Stimulated activated naive CD4-positive, alpha-beta T cell (primary cell): ENCODE measurements at places on chromosomes 4 and X.

DNA sequence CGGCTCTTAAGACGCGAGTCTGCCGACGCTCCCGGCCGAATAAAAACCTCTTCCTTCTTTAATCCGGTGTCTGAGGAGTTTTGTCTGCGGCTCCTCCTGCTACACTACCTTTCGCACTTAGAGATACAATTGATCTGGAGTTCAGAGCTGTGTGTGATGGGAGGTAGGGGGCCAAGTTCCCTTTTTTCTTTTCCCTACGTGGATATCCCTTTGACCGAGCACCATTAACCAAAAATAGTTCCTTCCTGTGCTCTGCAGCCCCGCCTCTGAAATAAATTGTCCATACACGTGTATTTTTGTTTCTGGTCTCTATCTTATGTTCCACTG is 555 bp upstream of the PGM2 start:
- no peak for DNase-seq

DNA sequence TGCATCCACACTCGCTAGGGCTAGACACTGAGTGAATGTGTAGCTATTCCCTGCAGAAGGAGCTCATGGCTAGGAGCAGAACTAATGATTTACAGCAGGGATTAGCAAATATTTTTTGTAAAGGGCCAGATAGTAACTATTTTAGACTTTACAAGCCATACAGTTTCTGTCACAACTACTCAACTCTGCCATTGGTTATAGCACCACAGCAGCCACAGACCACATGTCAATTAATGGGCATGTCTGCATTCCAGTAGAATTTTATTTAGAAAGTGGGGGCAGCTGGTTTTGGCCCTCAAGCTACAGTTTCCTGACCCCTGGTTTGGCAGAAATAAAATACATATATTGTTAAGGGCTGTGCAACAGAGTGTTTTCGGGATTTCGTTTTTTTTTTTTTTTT is 192.6 kb downstream of the FRMPD4 start:
- no peak for DNase-seq

- DNase-seq = no peak
These were observed 3.1 kb downstream of the CXXC4 start for GRCh38 chr4:104491481-104492182.

- DNase-seq = no peak
These were observed 19.3 kb downstream of the NOA1 start for GRCh38 chr4:56958111-56958517.

DNA sequence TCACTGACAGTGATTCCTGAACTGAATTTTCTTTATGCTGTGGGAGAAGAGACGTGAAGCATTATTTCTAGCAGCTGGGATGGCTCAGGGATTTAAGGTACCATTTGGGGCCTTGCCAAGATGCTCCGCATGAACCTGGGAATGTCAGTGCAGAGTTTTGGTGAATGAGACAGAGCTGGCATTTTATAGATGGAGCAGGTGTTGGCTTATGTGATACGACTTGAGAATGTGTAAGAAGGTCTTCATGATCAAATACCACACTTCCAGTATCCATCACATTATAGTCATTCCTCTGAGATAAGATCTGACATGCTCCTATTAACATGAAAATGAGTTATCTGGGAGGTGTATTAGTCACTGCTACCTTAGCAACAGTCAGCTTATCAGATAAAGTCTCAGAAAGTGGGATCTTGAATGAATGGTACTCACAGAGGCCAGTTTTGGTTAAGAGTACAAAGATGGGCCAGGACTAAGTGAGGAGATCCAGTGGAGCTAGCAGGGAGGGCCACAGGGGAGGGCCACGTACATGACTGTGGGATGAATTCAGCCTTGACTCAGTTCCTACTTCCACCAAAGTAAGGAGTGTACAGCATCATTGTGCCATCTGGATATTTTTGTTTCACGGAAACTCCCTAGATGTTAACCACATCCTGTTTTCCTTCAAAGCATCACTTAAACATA is 116.7 kb downstream of the SPCS3 start:
- DNase-seq = no peak

GRCh38 chr4:150315175-150315574 is 236.9 kb downstream of the DCLK2 start:
- DNase-seq = no peak

DNA sequence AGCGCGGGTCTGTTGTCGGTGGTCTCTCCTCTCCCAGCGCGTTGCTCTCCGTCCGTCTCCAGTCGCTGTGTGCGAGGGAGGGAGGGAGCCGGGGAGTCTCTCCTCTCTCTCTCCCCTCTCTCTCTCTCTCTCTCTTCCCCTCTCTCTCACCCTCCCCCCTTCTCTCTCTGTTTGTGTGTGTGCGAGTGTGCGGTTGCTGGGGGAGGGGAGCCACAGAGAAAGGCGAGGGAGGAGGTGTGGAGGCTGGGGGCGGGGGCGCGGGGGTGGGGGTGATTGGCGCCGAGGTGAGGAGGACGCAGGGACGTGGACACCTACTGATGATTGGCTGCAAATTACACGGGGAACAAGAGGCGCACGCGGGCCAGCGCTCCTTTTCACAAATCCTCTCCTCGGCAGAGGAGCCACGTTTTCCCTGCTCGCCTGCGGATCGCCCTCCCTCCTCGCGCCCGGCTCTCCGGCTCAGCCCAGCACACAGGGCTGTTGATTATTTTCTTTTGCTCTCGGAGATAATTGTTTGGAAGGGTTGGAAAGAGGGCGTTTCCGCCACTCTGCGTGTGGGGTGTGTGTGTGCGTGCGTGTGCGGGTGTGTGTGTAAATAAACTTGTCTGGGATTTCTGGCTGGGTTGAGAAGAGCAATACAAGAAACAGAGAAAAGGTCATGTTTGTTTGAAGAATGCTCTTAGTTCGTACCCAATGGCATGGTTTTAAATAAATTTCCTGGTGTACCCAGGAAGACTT is at the start of gene CXXC4:
TSS of gene CXXC4 (minus strand) at position 73 of the 738 bp plus-strand sequence. CDS start 3,092 bp downstream, outside the sequence.
- DNase-seq = no peak

DNA sequence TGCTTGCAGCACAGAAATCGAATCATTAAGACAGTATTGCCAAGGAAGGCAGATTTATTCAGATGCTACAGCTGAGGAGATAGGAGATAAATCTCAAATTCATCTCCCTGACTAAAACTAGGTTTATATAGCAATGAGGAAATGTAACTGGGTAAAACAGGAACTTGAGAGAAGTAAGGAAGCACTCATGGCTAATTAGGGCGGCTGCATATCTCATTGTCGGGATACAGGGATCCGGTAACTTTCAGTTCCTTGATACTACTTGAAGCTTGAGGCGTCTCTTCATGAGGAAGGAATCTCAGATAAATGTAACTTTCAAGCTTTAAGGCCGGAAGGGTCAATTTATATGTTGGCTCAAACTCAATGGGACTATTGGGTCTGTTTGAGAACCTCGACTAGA is 129.2 kb upstream of the WDR1 start:
- DNase-seq = no peak

DNA sequence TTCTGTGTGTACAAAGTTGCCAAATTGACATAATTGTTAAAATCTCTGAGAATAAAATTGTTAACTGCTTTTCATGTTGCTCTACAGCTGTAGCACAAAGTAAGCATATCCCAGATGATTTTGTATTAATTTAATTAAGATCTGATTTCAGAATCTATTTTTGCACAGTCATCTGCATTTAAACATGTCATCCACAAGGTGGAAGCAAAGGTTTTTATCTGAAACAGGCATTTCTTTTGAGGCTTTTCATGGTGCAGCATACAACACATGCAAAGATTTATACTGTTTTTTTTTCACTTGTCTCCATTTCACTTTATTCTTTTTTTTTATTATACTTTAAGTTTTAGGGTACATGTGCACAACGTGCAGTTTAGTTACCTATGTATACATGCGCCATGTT is 51.2 kb downstream of the GC start:
- DNase-seq = no peak

DNA sequence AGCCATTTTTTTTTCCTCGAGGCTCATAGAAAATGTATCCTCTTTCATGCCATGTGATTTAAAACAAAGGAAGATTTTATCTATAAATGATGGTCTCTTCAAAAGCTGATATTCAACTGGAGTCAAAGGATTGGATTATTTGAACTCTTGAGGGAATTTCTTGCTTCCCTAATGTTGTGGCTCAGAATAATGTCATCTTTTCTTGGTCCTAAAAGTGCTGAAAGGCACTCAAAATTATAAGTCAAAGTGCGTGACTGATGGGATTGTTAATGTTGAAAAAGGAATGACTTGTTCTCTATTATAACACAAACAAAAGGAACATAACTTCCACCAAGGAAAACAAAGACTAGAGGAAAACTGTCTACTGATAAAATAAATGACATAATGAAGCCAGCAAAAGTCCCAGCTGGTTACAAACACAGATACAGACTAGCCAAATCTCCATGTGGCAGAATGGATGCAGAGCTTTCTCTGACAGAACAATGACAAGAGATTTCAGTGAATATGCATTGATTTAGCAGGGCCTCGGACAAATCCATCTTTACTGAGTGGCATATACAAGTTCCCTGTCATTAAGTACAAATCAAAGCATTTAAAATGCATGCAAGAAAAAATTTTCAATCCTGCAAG is 552.6 kb downstream of the GBA3 start:
- no peak for DNase-seq

GRCh38 chr4:151325111-151325948 is at the start of gene SH3D19:
TSS of gene SH3D19 (minus strand) at chr4:151325605. CDS start at chr4:151325352, 253 bp downstream.
- DNase-seq = no peak

GRCh38 chr4:25171201-25171865 is 11.1 kb upstream of the SEPSECS start:
- DNase-seq = no peak

GRCh38 chrX:100931925-100932285 is 3.2 kb upstream of the XKRX start:
- DNase-seq = no peak

DNA sequence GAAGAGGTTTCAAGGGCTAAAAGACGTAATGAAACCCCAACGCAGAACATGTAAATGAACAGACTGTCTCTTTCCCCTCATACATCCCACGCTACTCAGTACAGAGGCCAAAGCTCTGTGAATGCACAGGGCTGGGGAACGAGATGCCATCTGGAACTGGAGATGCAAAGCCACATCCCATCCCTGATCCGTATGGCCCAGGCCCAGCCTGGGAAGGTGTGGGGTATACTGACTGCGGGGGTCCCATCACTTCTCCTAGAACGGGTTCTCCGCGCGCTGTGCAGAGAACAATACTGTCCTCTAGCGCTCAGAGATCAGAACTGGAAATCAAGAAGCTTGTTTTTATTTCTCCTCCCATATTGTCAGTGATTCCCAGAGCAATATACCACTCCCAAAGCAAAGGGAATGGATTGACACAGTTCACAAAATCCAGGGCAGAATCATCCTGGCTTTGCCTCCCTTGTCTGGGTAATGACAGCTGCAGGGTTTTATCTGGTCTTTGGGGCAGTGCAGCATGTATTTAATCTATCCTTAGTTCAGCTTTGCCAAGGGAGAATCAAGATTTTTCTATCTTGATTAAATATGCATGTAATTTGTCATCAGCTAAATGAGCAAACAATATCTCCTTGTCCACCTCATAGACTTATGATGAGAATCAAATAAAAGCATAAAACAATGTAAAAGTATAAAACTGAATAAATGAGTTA is 47.3 kb upstream of the TLR3 start:
- no peak for DNase-seq

DNA sequence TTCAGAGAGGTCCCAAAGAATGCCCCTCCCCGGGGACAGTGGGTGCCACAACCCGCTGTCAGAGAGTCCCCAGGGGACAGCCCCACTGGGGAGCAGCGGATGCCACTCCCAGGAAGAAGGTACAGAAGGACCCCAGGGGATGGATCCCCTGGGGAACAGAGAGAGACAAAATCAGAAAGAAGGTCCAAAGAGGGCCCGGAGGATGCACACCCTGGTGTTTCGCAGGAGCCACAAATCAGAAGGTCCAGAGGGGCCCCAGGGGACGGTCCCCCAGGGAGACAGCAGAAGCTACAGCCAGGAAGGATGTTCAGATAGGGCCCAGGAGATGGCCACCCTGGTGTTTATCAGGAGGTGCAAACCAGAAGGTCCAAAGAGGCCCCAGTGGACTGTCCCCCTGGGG is 1.4 kb downstream of the TEX13D start:
- no peak for DNase-seq

GRCh38 chr4:152735396-152735859 is 44.1 kb downstream of the TIGD4 start:
- peak; percentile 22 for DNase-seq

GRCh38 chr4:4758681-4759080 is 100.8 kb upstream of the MSX1 start:
- DNase-seq = no peak

DNA sequence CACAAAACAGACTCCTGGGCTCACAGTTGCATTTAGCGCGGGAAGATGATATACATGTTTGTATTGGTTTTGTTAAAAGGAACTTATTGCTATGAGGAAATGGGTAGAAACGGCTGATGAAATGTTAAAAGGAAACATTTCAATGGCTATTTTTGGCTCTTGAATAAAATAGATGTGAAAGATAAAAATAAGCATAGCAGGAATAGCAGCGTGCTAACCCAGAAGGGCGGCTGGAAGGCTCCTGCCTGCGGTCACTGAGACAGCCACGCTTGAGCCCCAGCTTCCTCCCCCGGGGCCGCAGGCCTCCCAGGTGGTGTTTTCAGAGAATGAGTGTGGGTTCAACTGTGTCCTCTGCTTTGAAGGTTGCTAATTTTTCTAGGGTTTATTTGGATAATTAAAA is 35.0 kb upstream of the CLCN4 start:
- DNase-seq = no peak

DNA sequence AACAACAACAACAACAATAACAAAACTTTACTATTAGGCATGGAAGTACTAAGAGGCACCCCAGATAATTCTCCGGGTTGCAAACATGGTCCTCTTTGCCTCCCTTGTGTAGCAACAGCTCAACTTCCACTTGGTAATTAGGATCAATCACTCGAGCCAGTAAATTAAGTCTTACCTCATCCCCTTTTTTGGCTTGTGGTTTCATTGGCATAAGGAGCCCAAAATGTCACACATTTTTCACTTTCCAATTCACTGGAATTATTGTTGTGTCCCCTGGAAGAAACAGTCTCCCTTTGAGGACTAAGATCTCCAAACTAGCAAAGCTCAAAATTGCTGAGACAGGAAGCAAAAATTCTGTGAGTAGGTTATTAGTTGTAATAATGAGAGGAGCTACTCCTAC is 49.2 kb upstream of the HSD17B10 start:
- no peak for DNase-seq

DNA sequence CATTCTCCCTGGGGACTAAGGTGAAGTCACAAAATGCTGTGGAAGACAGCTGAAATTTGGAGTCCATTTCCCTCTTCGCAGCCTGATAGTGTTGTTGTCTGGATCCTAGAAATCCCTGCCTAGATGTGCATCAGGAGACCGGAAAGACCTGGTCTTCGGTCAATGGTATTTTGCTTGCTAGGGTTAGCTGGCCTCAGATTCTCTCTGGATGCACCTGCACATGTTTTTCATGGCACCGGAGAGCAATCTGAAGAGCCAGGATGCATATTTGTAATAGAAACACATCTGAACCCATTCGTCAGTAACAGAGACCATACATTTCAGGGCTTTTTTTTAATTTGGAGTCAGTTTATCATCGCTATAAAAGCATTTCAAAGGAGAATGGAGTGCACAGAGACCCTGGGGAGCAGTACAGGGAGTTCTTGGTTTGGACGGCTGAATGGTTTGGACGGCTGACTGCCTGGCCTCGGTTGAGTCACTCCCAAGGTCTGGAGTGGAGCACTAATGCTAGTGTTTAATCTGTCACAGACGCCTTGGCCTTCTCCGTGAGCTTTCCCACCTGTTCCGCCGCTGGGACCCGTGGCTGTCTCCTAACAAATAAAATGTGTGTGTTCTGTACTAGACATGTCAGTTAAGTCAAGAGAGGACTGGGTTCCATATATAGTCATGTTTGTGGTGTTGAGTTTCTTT is 7.5 kb upstream of the PDLIM3 start:
- DNase-seq = no peak

GRCh38 chr4:108031427-108032083 is 41.9 kb downstream of the HADH start:
- DNase-seq = no peak
